GM23338 (cell line): ENCODE measurements at places on chromosomes 12 and 14.

GRCh38 chr12:116820064-116820656, 61.1 kb downstream of the HRK start:
- no peak for DNase-seq

GRCh38 chr14:74567646-74568379, 44.2 kb downstream of the LTBP2 start:
- no peak for DNase-seq

DNA sequence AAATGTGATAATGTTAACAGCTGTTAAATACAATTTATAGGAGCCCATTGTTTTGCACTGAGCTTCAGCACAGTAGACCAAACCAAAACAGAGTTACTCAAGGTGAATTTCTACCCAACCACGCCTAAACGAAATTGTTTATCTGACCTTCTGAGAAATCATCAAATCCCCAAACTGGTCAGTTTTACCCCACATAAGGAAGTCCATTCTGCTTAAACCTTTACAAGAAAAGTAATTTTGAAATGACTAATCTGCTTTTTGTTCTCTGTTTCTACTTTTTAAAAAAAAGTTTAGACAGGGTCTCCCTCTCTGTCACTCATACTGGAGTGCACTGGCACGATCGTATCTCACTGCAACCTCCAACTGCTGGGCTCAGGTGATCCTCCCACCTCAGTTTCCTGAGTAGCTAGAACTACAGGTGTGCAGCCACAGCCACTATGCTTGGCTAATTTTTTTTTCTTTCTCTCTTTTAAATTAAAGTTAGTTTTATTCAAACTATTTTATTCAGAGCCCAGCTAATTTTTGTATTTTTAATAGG, 1.4 kb upstream of the RNF10 start:
- no peak for DNase-seq

DNA sequence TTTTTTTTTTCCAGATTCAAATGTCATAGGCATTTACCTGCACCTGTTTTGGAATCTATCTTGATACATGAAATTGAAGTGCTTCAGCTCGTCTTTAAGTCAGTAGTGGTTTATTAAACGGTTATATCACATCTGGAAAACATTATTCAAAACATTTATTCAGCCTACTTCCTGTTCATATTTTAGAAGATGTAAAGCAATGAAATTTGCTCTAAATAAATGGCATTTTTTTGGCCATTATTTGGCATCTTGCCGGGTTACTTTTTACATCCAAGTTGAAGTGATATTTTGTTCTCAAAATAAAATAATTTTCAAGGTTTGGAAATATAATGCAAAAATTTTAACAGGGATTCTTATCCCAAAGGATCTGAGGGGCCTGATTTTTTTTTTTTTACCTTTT, 103.1 kb downstream of the EML1 start:
- no peak for DNase-seq

DNA sequence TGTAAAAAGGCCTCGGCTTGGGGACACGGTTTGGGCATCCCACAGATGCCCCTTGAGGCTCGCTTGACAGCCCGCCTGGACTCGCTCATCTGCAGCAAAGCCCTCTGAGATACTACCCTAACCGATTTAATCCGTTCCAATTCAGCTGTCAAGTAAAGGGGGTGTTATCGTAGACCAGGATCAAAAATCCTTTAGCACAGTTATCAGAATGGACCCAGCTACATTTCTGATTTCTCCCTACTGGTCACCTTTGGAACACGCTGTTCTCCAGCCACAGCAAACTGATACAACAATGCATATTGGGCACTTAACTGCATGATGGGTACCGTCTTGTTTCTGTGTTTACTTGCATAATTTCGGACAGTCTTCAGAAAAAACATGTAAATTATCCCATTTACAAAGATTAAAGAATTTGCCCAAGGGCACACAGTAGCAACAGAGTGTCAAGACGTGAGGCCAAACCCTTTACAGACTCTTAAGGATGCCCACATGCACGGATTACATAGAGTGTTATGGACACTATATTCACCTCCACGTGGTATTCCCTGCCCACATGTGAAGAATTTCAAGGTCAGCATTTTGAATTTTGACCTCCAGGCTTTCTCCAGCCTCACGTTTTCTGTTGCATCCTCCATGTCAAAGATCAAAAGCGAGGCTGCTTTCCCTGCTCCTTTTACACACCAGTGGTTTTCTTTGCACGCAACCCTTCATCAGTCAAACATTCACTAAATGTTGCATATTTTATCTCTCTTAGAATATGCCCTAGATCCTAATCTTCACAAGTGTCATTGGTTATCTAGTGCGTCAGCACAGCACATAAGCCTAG, 3.2 kb upstream of the DUSP6 start:
- no peak for DNase-seq

GRCh38 chr12:121038861-121039668, at the start of gene OASL:
Gene OASL, minus strand, starts transcription at chr12:121039246. Its CDS starts 275 bp downstream, at chr12:121038971.
- DNase-seq, result no peak

DNA sequence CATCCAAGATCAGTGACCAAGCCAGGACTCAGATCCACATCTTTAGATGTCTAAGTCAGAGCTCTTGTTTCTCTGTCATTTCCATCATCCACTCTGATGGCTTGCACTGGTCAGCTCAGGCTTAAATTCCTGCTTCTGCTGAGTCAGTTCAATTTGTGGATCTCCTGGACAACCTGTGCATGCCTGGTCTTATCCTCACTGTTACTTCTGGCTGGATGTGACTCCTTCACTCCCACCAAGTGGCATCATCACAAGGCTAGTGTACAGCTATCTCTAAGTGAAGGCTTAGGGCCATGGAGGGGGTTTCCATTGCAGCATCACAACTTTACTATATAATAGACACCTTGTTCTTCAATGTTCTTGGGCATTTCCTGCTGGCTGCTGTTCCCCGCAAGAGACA, 102.9 kb downstream of the EMP1 start:
- DNase-seq, result no peak

DNA sequence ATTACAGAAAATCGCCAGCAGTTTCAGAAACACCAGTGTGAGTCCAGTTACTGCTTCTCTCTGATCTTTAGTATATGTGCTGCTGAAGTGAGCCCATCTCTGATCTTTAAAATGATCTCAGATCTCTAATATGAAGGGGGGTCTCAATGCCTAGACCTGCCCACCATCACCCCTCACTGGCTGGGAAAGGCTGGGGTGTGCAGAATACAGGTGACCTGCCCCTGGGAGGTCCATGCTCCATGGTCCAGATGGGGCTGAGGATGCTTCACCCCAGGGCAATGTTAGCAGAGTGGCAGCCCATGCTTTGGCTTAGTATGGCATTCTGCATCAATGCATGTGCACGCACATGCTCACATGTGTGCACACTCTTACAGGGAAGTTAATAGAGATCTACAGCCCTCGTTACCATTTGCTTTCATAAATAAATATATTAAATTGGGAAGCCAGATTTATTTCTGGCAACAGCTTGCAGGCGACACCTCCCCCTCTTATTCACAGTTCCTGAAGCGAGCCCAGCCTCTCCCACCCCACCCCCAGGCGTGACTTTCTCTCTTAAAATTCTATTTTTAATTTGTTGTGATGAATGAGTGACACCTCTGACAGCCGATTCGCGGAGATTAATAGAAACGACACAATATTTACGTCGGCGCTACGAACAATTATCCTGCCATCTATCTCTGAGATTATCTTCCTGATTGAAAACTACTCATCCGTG, 104.7 kb upstream of the ESRRB start:
- DNase-seq, result no peak

GRCh38 chr12:51924551-51925319, 17.4 kb downstream of the ACVRL1 start:
- no peak for DNase-seq

DNA sequence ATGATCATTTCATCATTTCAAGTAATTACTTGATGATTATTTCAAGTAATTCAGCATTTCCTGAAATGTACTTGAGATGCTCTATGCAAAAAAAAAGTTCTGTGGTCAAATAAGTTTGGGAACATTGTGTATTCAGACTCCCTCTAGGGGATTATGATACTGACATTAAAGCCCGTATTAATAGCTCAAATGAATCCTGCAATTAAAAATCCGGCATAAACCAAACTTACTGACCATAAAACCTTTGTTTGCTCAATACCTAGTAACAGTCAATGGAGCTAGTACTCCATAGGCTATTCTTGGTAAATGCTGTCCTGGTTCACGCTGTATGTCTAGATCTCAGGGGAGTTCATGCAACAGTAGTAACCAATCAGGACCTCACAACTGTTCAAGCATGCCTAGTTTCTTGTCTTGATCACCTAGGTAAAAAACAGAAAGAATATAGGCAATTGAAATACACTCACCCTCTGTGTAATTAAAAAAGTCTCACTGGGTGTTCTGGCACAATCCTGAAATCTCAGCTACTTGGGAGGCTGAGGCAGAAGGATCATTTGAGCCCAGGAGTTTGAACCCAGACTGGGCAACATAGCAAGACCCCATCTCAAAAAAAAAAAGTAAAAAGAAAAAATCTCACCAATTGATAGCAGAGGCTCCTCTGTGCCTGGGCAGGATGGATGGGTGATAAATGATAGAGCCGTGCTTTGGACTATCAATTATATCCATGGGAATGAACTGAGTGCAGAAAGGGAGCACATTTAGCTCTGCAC, 14.1 kb downstream of the ALDH1L2 start:
- no peak for DNase-seq

- no peak for DNase-seq
Measured at GRCh38 chr14:60188115-60188514, 22.9 kb upstream of the DHRS7 start.

GRCh38 chr12:111757361-111758119, 9.2 kb upstream of the ALDH2 start:
- no peak for DNase-seq

GRCh38 chr12:14907953-14908352, 22.3 kb upstream of the MGP start:
- DNase-seq, result no peak

GRCh38 chr14:68315081-68315480, 477.8 kb downstream of the ZFP36L1 start:
- no peak for DNase-seq

GRCh38 chr12:5433845-5434646, 2.1 kb downstream of the NTF3 start:
- no peak for DNase-seq

DNA sequence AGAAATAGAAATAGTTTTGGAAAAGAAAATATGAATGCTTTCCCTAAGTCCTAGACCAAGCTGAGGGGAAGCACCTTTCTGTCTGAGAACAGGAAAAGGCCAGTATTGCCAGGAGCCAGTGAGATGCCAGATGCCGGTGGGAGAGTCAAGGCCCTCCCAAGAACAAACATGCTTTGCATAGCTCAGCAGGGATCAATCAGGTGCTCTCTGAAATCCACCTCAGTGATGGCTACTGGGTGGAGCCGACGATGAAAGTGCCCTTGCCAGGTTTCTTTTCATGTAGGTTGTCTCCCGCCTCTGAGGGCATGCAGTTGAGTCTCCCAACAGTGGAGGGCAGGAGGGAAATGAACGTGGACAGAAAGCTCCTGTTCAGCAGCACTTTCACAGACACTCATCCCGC, 28.3 kb downstream of the DEGS2 start:
- peak; percentile 53 for DNase-seq

- DNase-seq, result no peak
Measured at GRCh38 chr12:50862316-50862715, 19.6 kb downstream of the TMPRSS12 start.

- no peak for DNase-seq
Measured at GRCh38 chr14:25750436-25750835, 700.5 kb upstream of the STXBP6 start.

DNA sequence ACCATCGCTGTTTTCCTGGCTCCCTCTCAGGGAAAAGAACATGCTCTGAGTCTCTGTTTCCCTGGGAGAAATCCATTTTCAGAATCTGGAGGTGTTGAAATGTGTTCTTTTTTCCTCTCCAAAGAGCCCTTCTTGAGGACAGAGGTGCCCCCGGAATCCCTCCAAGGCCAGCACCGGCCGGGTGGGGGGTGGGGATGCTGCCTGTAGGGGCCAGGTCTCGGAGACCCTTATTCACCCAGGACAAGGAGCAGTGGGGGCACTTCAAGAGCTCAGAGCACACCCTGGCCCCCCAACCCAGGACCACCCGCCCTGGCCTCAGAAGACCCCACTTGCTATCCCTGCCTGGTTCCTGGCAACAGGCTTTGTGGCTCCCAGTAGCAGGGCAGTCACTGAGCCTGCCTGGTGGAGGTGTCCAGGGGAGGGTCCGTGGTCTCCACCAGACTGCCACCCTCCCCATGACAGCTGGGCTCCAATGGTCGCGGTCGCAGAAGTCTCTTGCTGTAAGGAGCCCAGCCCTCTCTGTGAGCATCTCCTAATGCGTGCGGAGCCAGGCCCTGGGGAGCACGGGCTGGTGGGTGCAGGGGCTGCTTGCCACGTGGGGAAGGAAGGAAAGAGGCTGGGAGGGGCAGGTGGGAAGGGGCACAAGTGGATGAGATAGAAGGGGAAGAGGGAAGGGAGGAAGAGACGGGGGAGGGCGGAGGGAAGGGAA, 13.2 kb upstream of the DIO3 start:
- no peak for DNase-seq

DNA sequence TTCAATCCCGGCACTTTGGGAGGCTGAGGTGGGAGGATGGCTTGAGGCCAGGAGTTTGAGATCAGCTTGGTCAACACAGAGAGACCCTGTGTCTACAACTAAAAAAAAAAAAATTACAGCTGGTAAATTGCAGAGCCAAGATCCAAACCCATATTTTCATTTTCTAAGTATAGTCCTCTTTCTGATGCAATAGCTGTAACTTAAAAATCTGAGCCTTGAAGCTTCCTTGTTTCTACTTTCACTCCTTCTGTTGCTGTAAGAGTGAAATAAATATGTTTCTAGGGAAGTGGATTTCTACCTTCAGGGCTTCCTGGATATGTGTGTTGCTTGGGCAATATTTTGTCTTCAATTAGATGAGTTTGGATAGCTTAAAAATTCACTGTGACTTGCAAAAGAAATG, 42.0 kb upstream of the PRICKLE1 start:
- no peak for DNase-seq

DNA sequence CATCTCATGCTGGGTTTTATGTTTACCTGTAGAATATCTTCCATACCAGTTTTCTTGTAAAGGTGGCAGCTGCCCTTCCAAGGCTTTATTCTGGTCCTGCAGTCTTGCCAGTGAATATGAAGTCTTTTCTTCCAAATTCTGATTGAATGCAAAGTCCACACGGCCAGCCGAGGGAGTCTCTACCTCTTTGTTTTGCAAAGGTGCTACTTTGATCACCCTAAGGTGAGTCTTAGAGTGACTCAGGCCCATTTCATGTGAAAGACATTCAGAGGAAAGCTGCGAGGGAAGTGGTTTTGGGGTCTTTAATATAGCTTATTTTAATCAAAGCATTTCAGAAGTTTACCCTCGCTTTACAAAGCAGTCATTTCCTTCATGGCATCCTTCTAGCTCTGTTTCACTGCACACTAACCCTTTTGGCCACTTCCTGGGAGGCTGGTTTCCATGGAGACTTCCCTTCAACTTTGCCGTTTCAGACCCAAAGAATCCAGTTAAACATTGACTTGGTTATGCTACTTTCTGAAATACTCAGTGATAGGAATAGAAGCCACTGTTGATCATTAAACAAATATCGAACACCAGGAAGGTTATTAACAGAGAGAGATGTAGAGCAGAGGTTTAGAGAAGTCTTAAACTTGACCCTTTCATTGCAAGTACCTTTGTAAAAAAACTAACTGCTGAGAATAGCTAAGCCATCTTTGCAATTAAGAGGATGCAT, at the start of gene CCDC198:
CCDC198 (minus strand) TSS at position 391 of the 715 bp plus-strand sequence; CDS start at position 249, 142 bp downstream.
- peak; percentile 12 for DNase-seq

- DNase-seq, result peak; percentile 64
Measured at GRCh38 chr14:105398726-105399465, 558 bp downstream of the TEX22 start.

GRCh38 chr12:124233041-124233796, 61.7 kb upstream of the RFLNA start:
- DNase-seq, result no peak

- DNase-seq, result no peak
Measured at GRCh38 chr12:109589240-109589590, 15.6 kb downstream of the MVK start.
